ENCODE measurements at places on chromosomes 5 and 9.

DNA sequence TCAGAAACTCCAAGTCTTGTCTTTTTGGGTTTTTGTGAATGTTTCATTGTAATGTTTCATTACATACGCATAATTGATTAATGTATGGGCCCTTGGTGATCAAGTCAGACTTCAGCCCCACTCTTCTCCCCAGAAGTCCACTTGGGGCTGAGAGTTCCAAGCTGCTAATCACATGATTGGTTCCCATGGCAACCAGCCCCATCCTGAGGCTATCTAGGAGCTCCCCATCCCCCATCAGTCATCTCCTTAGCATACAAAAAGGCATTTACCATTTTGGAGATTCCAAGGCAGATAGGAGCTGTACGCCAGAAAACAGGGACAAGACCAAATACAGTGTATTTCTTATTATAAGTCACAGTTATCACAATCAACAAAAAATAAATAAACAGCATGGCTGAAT is 22.9 kb upstream of the SYK start:
- no peak for DNase-seq

DNA sequence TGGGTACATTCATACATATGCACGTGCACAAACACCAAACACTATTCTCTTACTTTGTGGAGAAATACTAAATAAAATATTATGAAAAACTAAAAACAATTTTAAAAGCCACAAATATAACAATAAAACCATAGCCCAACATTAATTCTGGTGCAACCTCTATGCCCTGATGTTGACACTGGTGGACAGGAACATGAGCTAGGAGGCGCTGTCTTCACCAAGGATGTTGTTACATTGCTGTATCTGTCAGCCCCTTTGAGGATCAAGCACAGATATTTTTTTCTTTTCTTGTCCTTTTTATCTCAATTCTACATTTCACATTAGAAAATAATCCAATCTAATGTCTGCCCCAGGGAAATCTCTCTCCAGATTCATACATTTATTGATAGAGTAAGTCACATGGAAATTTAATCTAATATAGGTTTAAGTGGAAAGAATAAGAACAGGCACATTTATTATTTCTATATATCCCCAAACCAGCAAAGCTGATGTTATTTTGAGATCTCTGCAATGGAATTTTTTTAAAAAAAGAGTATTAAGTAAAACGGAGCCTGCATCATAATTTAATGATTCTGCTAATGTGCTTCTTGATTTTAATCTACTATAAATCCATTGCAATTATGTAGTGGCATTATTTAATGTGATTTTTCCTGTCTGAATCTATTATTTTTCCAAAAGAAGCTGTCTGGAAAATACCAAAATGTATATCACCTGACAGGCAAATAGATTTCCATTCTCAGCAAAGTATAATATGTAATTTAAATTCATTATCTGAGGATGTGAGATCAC is 716.5 kb downstream of the MTRR start:
- DNase-seq: no peak

GRCh38 chr5:104569621-104570020 is 1007.0 kb upstream of the NUDT12 start:
- no peak for DNase-seq

DNA sequence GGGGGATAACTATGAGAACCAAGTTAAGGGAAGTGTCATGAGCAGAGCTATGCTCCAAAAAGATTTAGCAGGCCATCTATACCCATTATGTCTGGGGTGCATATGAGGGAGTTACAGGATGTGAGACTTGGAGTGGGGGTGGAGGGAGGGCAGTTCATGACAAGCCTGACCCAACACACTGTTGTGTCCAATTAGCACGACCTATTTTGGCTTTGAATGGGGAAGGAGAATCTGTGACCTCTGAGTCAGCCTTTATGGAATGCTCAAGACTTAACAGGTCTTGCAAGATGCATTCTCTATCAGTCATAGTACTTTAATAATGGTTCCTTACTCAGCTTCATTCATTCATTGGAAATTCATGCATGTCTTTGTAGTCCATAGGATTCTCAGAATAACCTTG is 71.7 kb downstream of the GRIA1 start:
- no peak for DNase-seq

DNA sequence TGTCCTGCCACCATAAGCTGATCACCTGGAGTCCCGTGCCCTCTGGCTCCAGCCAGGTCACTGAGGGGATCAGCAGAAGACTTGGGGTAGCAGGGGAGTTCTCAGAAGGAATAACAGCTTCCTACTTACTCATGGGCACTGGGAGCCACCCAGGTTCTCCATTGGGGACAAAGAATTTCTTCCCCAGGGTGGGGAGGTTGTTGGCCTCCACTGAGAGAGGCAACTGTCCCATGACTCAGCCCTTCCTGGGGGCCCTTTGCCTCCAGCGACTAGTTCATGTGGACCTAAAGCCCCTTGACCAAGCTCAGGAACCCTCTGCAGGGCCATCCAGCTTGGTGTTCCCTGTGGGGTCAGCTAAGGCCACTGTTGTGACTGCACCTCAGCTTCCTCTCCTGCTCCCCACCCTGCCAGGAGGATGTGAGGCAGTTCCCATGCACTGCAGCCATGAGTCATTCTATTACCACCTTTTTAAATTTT is 175.0 kb downstream of the AUH start:
- no peak for DNase-seq

DNA sequence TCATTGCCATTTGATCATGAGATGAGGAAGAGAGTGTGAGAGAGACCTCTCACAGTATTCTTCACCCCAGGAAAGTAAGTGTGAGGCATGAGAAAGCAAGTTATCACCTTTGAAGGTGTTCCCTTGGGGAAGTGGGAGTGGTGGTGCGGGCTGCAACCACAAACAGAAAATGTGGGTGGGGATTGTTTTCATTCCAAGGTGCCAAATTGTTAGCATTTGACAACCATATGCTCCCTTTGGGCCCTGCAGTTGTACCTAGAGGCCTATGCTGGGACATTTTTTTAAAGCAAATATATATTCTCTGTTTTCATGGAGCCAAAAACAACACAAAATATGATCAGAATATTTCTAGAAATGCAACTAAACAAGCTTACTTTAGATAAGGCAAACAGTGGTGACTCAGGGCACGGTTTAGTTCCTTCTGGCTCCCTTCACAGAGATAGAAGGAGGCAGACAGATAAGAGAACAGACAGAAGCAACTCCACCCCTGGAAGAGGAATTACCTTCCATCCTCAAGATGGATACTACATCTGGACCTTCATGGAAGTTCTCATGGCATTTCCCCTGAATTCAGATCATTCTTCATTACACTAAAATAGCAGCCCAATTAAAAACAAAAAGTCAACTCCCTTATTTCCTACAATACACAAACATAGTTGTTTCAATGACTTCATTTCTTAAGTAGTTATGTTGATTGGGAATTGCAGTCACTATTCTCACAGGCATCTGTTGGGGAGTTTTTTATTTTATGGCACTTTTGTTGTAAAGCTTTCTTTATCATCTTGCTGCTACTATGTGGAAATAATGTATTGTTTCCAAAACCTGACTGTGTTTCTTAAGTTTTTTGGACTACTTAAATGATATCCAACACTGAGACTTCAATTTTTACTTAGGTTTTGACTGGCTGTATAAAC is 416.6 kb downstream of the PLK2 start:
- DNase-seq: no peak

- DNase-seq: peak; percentile 43
Observed at GRCh38 chr9:127122176-127123063, at the start of gene ANGPTL2. TSS of gene ANGPTL2 (minus strand) at chr9:127122635. CDS start at chr9:127108731, 13,904 bp downstream.

DNA sequence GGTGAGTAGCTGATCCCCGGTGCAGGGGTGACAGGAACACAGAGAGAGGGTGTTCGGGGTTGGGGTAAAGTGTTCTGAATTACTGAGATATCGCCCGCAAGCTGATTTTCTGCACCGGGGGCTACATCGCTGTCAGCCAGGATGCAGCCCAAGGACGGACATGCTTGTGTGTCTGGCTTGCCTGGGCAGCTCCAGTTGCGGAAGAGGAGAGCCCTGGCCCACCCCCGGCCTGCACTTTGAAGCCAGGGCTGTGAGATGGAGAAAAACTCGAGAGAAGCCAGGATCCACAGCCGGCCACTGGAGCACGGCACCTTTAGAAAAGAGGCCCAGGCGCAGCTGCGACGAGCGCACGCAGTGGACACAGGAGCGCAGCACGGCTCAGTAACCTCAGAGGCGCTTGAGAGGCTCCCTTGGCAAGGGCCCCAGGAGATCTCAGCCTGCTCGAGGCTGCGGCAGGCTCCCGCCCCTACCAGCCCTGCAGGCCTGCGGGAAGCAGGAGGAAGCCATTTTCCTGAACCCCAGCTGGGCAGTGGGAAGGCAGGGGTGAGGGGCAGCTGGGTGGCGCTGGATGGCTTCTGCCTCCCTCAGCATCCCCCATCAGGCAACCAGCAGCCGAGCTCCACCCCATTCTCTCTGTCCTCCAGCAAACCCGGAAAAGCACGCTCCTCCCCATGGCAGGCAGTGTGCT is 59.2 kb downstream of the C9orf50 start:
- peak; percentile 75 for DNase-seq

DNA sequence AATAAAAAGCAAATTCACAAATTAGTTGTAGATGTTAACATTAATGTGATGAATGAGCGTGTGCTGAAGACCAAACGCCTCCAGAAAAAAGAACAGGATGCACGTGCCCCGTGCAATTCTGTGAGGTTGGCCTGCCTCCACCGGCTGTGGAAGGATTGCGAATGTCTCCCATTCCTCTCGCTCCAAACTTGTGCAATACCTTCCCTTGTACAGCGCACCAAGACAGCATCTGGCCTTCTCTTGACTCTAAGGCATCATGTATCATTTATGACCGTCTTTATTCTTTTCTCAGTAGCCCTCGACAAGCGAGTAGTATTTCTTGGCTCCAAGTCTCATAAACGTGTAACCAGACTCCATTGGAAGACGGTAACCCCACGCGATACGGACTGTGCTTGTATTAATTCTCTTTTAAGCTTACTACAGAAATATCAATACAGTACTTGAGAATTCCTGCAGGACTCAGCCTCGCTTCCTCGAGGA is 1.5 kb upstream of the TESK1 start:
- peak; percentile 67 for DNase-seq

- no peak for DNase-seq
Observed at GRCh38 chr9:20280330-20280729, 342.0 kb downstream of the MLLT3 start.

- DNase-seq: peak; percentile 36
Observed at GRCh38 chr9:130144703-130145102, 27.5 kb upstream of the NCS1 start.

DNA sequence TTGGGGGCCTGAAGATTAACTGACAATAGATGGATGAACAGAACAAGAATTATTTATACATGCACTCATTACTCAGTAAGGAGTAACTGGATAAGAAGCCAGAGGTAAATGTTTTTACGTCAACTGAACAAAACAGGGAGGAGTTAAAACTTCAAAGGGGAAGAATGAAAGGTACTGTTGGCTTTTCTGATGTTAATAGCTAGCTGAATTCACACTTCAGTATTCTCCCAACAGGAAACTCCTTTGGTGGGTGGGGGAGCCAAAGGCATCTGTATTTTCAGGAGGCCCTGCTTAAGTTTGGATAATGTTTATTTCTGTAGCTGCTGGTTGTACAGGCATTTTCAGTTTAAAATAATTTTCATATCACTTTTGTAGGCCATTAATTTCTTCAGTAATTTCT is 23.2 kb upstream of the RFK start:
- no peak for DNase-seq

All from NCI-H2029 (cell line).